ENCODE measurements at places on chromosomes 11 and 22.

GRCh38 chr22:33020721-33021120 is 37.5 kb downstream of the SYN3 start:
- no peak for DNase-seq

DNA sequence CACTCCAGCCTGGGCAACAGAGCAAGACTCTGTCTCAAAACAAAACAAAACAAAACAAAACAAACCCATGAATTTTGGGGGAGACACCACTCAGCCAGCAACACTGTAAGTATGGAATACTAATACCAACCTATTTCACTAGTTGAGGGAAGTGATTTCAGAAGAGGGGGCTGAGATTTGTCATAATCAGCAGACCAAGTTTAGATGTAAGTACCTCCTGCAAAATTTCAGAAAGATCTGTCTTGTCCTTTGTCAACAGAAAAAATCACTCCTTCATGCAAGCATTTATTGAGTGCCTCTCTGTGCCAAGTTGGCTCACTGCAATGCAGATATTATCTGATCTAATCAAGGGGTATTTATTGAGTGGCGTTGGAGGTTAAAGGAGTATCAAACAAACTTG is 23.4 kb upstream of the ADA2 start:
- DNase-seq: no peak

- DNase-seq: no peak
Observed at GRCh38 chr11:78344094-78344493, 73.5 kb downstream of the GAB2 start.

DNA sequence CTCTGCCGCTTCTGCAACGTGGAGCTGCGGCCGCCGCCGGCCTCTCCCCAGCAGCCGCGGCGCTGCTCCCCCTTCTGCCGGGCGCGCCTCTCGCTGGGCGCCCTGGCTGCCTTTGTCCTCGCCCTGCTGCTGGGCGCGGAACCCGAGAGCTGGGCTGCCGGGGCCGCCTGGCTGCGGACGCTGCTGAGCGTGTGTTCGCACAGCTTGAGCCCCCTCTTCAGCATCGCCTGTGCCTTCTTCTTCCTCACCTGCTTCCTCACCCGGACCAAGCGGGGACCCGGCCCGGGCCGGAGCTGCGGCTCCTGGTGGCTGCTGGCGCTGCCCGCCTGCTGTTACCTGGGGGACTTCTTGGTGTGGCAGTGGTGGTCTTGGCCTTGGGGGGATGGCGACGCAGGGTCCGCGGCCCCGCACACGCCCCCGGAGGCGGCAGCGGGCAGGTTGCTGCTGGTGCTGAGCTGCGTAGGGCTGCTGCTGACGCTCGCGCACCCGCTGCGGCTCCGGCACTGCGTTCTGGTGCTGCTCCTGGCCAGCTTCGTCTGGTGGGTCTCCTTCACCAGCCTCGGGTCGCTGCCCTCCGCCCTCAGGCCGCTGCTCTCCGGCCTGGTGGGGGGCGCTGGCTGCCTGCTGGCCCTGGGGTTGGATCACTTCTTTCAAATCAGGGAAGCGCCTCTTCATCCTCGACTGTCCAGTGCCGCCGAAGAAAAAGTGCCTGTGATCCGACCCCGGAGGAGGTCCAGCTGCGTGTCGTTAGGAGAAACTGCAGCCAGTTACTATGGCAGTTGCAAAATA is 816 bp downstream of the PDE3B start:
- no peak for DNase-seq

DNA sequence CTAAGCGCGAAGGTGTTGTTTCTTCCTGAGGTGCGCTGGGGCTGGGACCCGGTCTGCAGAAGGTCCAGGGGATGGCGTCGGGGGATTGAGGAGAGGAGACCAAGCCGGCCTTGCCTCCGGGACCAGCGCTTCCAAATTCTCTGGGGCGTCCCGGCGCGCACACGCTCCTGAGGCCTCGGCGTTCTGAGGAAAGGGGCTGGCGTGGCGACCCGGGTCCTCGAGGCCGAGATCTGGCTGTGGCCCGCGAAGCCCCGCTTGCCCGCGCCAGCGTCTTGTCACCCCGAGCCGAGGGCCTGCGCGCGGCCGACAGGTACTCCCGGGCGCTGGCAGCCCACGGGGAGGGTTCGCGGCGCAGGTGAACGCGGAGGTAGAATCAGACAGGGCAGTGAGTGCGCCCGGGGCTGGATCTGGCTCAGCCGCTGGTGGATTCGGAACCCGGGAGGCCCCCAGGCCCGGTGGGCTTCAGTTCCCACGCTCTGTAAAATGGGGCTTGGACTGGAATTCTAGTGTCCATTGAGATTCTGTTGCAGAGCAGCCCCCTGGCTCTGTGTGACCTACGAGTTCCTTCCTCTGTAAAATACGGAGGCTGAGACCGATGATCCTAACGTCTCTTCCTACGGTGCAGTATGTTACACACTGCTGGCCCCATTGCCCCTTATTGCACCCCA is 14.7 kb downstream of the SSH3 start:
- DNase-seq: no peak

DNA sequence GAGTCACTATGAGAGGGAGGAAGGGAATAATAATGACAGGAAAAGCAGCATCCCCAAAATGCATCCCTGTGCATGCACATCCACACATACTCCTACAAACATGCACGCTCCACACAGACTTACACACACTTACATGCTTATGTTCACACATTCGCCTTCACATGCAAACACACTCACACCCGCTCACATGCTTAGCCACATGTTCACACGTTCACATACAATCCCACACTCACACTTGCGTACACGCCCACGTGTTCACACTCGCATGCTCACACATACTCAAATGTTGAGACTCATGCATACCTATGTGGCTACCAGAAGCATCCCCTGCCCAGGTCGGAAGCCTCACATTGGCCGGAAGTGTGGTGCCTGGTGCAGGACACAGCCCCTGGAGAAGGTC is 372.1 kb downstream of the MN1 start:
- DNase-seq: no peak

GRCh38 chr11:256952-257737 is 20.4 kb downstream of the PSMD13 start:
- DNase-seq: no peak

DNA sequence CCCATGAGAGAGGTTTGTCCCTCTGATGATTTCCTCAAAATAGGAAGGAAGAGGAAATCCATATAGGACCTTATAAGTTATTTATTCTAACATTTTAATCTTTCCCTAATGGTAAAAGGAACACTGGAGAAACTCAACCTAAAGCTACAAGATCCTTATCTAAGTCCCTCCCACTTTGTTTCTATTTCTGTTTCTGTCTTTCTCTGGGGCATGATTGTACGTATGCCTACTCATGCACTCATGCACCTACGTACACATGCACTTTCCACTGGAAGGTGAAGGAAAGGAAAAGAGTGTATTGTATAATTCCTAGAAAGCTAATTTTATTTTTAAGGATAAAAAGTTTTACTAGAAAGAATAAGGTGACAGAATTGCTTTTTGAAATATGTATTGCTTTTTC is 125.0 kb downstream of the RAB38 start:
- DNase-seq: no peak

DNA sequence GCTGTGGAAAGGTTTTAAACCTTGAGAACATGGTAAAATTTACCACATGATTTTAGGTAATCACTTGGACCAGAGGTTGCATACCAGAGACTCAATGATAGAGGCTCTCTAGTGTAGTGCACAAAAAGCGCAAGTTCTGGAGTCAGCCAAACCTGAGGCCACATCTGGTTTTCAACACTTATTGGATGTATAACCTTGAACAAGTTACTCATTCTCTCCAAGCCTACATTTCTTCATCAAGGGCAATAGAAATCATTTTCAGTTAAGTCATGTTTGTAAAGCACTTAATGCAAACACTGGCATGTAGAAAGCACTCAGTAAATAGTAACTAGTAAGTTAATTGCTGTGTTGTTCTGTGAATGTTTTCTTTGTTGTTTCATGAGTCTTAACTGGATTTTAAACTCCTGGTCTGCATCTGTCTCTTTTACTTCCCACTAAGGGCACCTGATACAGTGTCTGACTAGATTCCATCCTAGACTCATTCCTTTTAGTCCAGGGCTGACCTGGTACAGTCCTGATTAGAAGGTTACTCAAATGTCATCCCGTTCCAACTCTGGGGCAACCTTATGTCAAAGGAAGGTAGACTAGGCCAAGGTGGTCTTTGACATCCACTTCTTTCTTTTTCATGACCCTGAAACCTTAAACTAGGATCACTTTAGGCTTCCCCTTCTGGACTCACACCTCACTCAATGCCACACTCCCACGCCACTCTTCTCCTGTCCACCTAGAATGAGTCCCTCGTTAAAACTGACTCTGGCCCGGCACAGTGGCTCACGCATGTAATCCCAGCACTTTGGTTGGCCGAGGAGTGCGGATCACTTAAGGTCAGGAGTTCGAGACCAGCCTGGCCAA is 34.5 kb upstream of the EED start:
- no peak for DNase-seq

- DNase-seq: no peak
Observed at GRCh38 chr22:27309697-27310096, 491.9 kb downstream of the MN1 start.

DNA sequence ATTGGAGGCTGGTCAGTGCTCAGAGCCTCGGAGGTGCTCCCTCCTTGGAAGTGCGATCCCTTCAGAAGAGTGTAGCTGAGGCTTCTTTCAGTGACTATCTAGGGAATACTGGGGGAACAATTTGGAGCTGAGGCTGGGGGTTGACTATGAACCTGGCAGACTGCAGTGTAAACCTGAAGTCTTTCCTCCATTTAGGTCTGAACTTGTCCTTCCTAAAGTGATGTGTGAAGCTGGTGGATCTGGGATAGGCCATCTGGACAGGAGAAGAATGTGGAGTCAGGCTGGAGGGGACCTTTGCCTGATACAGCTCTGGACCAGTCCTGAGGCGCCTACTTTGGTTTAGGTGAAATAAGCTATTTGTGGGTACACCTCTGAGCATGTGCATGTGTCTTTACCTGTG is 3.5 kb upstream of the INSC start:
- no peak for DNase-seq

GRCh38 chr11:83717537-83717936 is 431.4 kb upstream of the CCDC90B start:
- no peak for DNase-seq

GRCh38 chr22:34880662-34881061 is 185.3 kb upstream of the ISX start:
- no peak for DNase-seq

GRCh38 chr22:30694640-30695350 is at the start of gene OSBP2:
OSBP2 (plus strand) TSS chr22:30694874; CDS start chr22:30694910, 36 bp downstream.
- no peak for DNase-seq

DNA sequence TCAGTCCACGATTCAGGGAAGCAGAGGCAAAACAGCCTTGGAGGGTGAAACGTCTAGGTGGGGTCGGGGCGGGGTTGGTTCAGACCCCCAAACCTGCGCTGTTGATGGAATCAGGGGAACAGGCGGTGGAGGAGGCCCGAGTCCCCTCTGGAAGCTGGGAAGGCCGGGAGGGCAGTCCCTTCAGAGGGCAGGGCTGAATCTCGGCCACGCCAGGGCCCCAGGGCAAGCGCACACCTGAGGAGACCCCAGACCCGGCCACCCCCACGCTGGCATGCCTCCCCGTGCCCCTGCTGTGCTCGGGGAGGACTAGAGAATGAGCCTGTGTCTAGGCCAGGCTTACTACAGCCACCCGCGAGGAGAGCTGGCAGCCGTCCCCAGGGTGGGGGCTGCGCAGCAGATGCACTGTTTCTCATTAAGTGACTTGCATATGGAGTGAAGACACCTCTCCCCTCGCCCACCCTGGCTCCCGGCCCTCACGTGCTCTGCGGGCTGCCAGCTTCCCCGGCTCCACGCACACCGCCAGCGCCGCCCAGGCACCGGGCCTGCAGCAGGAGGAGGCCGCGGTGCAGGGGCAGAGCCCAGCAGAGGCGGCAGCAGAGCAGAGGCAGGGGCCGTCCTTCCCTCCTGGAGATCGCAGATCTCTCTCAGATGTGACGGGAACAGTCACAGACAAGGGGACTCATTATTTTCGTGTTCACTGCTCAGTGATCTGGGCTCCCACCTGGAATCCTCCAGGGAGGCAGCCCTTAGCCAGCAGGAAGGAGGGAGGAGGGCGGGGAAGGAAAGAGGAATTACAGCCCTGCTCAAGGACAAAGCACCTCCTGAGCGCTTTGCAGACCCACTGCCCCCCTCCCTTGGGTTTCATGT is 47.1 kb upstream of the OPCML start:
- no peak for DNase-seq

DNA sequence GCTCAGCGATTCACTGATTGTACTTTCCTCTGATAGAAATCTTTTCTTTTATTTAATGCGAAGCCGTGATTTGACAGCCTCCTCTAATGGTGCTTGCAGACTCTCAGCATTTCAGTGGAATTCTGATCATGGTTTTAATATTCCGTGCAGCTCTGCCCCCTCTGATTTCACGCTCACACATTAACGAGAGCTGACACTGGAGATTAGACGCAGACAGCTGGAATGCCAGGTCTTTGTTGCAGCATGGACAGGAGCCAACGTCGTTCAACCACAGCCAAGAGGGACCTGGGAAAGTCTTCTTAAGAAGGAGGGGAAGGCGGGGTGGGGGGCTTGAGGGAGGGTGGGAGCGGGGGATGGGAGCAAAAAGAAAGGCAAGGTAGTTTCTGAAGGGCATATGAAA is 186.4 kb downstream of the BLID start:
- no peak for DNase-seq

DNA sequence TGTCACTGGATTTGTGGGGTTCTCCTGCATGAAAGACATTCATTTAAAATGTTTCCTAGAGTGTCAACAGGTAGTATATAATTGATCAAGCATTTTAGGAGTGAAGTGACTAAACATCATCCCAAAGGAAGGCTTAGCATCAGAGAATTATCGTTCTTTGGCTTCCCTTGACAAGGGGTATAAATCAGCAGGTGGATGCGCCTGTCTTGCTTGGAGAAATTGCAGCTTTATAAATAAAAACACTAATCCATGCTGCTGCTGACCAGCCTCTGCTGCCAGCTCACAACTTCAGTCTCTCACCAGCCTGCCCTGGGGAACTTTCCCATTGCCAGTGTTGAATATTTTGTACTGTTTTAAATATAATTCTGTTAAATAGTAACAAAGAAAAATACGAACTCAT is 1184.7 kb upstream of the TENM4 start:
- no peak for DNase-seq

- DNase-seq: no peak
Observed at GRCh38 chr11:820655-821511, 2.2 kb downstream of the PNPLA2 start.

GRCh38 chr11:92897487-92897886 is 72.0 kb upstream of the MTNR1B start:
- no peak for DNase-seq

DNA sequence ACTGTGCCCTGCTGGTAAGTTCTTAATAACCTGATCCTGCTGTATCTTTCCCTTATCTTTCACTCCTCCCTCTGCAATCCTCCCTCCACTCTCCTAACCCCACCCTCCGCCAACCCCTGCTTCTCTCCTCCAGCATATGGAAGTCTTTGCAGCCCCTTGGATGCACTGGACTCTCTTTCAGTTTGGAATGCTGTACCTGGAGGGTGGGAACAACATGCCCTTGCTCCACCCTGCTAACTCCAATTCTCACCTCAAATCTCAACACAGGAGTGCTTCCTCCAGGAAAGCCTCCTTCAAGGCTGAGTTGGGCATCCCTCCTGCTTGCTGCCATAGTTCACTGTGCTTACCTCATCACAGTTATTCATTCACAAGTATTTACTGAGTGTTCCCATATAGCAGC is 52.8 kb upstream of the LDLRAD3 start:
- DNase-seq: no peak

Measured in NCI-H446 treated with DMSO at 0.1 percent for 48 hours (cell line).